ENCODE measurements at places on chromosomes 6 and 20.

GRCh38 chr6:112881828-112882780 is 535.0 kb downstream of the RFPL4B start:
- DNase-seq, result no peak

DNA sequence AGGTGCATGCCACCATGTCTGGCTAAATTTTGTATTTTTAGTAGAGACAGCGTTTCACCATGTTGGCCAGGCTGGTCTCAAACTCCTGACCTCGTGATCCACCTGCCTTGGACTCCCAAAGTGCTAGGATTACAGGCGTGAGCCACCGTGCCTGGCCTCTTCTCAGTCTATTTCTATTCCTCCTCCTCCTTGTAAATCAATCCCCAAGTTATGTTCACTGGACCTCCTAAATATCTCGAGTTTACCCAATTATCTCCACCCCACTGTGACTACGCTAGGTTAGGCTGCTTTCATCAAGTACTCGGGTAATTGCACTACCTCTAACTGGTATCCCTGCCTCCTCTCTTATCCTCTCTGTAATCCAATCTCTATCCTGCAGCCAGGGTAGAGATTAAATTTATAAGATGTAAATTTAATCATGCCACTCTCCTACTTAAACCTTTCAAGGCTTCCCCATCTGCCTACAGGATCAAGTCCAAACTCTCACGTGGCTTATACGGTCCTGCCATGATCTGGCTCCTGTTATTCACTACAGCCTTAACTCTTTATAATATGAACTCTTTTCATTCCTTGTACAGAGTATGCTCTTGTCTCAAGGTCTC is 837 bp upstream of the MAD2L1BP start:
- DNase-seq, result no peak

- DNase-seq, result no peak
Observed at GRCh38 chr20:41398408-41398807, 31.8 kb upstream of the EMILIN3 start.

DNA sequence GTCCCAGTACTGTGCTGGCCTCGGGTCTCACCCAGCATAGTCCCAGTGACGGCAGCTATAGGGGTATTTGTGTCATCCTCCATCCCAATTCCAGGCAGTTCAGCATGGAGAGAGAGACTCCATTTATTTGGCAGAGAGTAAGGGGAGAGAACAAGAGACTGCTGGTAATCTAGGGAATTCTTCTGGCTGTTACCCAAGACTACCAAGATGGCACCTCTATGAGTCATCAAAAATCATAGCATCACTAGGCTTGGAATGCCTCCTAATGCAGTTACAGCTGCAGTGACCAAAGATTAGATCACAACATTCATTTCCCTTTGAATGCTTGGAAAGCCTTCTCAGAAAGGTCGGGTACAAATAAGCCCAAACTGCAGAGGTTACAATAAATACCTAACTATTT is 660.4 kb upstream of the FLRT3 start:
- no peak for DNase-seq

DNA sequence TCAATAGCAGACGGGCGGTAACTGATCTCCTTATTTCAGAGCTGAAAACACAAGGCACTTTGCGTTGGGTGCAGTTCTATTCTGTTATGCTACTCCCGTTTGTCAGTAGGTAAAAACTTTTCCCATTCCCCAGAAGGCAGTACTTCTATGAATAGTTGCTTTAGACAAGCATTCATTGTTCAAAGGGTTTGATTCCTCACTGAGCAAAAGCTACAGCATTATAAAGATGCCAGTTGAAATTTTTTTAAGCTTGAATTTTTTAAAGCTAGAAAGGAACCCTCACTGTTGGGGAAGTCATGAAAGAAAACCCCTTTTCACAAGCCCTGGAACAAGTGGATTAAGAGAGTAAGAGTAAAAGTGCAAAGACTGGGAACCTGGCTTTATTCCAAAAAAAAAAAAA is 42.3 kb downstream of the FUT9 start:
- no peak for DNase-seq

- DNase-seq, result no peak
Observed at GRCh38 chr6:13918686-13919250, 6.0 kb upstream of the RNF182 start.

- no peak for DNase-seq
Observed at GRCh38 chr20:39206899-39207564, 244.9 kb downstream of the DHX35 start.

GRCh38 chr6:148799647-148800046 is 52.8 kb downstream of the UST start:
- DNase-seq, result no peak
